HuH-7 (cell line): ENCODE measurements at places on chromosomes 12 and 14.

DNA sequence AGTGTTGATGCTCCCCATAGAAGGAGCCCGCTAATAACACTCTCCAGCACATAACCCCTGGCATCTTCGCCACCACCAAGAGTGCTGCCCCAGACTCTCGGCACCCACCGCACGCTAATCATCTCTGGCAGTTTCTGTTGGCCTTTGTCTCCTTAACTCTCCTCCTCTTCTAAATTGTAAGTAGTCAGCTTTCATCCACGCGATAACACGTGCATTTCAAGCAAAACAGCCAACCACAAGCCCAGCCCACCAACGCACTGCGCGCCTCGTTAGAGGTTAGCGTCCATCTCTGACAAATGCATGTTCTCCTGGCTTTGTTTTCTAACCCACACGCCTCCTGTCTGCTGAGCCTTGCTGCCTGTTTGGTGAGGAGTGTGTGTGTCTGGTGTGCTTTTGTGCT, 61.1 kb upstream of the RIN3 start:
- no peak for DNase-seq

DNA sequence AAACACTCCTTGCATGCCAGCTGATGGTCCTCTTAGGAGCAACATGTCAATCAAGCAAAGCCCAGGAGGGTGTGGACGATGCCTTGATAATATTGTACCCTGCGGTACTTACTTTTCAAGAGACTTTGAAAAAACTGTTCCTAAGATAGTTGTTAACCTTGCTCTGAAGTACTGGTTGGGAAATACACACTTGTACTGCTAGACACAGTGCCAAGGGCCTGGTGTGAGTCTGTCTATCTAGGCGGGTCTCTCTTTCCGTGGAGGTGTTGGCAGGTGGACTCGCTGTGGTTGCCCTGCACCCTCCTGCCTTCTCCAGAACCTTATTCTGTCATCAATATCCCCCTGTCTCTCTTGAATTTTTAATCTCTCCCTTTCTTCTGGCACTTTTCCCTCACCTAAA, 189.4 kb downstream of the NRXN3 start:
- DNase-seq = no peak

GRCh38 chr14:90675399-90675798, 140.8 kb downstream of the TTC7B start:
- no peak for DNase-seq

GRCh38 chr12:130712346-130713065, 3.6 kb downstream of the RIMBP2 start:
- no peak for DNase-seq

DNA sequence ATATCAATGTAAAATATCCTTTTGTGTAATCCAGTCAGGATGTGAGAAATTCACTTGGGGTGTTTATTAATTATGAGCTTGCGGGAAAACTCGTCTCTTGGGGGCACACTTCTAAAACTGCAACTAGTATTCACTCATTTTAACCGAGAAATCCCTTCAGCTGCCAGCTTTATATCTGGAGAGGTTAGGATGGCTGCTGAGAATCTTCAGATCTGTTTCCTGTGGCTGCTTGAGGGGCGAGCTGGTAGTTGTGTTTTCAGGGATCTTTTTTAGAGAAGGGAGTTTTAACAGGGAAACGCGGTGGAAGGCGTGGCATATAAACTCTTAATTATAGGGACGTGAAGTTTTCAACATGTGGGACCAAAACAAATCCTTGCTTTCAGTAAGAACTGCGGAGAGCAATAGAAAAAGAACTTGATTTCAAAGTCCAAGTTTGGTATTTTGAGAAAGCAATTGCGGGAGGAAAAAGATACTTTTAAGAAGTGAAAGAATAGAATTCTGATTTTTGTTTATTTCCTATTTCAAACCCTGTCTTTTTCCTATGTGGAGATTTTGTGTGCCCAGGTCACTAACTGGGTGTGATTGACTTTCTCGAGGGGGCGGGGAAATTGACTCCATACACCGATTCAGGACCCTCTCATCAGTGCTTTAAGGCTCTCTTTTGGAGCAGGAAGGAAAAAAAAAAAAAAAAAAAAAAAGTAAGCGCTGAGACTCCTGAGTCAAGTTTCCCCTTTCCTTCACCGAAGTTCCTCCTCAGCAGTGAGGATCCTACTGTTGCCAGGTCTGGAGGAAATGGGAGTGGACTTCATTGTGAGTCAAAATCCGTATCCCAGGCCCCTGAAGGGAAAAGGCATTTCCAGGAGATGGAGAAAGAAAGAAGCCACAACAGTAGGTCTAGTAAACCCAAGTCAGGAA, 1.1 kb downstream of the PPFIBP1 start:
- no peak for DNase-seq

- no peak for DNase-seq
Measured at GRCh38 chr14:50520947-50521815, 11.2 kb downstream of the MAP4K5 start.

GRCh38 chr14:94903883-94904282, 134.0 kb upstream of the GSC start:
- DNase-seq = no peak

GRCh38 chr12:41277100-41277945, 89.2 kb downstream of the PDZRN4 start:
- DNase-seq = peak; percentile 7

- DNase-seq = peak; percentile 14
Measured at GRCh38 chr12:23757541-23757962, 191.9 kb downstream of the SOX5 start.

DNA sequence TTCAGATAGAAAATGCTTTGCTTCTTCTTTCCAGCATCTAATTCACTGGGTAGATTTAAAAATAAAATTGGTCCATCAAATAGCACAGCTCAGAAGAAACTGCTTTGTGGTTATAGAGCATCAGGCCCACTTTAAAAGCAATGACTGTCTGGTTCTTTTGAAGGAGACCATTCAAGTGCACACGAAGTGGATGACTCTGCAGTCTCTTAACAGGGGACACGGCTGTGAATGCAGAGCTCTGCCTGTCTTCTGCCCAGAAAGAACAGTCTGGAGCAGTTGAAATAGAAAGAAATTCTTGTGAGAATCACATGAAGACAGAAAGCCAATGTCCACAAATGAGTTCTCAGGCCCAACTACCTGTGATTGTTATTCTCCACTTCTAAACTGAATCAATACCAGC, 138.7 kb upstream of the PLEKHA5 start:
- DNase-seq = no peak

DNA sequence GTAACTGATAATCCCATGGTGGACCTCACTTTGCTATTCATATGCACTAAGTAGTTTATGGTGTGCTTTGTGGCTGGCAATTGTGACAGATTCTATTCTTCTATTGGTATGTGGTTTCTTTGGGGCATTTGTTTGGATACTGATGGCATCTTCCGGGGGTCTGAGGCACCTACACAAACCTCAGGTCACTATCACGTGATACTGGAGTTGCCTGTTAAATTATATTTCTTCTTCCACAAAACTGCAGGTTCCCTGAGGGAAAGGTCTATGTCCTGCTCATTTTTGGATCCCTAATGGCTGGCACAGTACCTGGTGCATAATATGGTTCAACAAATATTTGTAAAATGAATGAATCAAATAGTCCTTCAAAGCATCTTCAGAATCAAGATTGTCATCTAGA, 49.5 kb upstream of the HELB start:
- no peak for DNase-seq

DNA sequence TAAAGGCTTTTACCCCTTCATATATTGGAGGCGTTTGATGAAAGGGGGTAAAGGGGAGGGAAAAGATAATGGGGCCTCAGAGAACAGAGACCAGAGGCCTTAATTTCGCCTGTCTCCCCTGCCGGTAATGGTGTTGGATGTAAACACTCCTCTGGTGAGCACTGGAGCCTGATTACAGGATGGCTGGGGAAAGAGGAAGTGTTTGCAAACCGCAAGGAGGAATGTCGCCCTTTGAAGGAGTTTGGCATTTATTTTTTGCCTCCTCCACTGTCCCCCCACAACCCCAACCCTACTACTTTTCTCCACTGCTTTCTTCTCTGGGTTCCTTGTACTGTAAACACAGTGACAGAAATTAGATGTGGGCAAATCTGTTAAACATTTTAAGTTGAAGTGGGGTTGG, 211.9 kb upstream of the TBX3 start:
- DNase-seq = no peak

DNA sequence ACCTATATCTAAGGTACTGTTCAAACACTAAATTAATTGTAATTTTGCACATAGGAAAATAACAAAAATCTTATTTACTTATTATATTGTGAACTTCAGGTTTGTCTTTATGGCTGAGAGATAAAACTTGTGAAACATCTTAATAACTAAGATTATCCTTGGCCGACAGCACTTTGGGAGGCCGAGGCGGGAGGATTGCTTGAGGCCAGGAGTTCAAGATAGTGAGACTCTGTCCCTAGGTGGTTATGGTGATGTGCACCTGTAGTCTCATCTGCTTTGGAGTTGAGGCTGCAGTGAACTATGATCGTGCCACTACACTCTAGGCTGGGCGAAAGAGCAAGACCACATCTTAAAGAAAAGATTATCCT, 22.6 kb downstream of the DIP2B start:
- DNase-seq = no peak

GRCh38 chr14:80637756-80638619, 303.6 kb downstream of the CEP128 start:
- no peak for DNase-seq

- no peak for DNase-seq
Measured at GRCh38 chr12:93092649-93092945, 163.5 kb upstream of the EEA1 start.

DNA sequence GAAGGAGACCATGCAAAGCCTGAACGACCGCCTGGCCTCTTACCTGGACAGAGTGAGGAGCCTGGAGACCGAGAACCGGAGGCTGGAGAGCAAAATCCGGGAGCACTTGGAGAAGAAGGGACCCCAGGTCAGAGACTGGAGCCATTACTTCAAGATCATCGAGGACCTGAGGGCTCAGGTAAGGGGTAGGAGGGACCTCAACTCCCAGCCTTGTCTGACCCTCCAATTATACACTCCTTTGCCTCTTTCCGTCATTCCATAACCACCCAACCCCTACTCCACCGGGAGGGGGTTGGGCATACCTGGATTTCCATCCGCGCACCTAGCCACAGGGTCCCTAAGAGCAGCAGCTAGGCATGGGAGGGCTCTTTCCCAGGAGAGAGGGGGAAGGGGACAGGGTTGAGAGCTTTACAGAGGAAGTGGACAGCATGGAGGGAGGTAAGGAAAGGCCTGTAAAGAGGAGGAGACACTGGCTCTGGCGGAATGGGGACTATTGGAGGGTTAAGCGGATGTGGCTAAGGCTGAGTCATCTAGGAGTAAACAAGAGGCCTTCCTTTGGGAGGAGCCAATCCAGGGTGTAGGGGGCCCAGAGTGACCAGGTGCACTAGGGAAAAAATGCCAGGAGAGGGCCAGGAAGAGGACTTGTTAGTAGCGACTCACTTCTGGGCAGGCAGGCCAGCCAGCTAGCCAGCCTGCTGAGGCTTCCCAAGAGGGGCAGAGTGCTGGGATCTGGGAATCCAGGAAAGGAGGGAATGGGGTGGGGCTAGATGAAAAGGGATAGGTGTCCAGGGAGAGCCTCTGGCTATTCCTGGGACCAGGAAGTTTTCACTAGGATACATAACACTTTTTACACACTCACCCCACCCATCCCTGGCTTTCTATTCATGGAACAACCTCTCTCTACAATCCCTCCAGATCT, 754 bp downstream of the KRT18 start:
- DNase-seq = peak; percentile 89

DNA sequence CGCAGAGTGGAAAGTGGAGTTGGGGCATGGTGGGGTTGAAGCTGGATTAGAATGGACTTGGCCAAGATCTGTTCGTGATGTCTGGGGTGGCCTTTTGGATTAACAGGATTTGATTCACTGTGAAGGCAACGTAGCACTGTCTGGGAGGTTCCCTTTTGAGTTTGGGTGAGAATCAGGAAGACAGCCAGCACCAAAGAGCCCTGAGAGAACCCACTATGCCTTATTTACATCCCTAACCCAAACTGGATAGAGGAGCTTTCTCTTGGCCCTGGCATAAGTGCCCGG, 269.6 kb downstream of the ZFP36L1 start:
- no peak for DNase-seq

GRCh38 chr12:116294454-116295165, 17.1 kb upstream of the MED13L start:
- no peak for DNase-seq

- no peak for DNase-seq
Measured at GRCh38 chr14:97944380-97944779, 1147.2 kb downstream of the VRK1 start.

DNA sequence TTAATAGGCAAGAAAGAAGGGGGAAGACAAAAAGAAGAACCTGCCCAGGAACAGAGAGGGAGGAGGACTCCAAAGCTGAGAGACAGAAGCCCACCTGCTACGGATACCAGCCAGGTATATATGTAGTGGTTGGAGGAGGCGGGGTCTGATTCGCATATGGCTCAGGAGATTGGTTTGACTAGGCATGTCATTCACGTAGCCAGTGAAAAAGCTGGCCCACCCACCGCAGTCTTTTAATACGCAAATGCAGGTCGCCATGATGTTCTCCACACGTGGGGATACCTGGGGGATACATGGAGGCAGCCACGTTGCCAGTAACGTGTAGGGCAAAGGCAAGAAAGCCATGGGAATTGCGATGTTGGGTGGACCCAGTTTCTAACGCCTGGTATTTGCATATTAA, 73.2 kb downstream of the NTS start:
- DNase-seq = no peak

- DNase-seq = no peak
Measured at GRCh38 chr12:55716582-55716957, 724 bp downstream of the BLOC1S1 start.

- DNase-seq = no peak
Measured at GRCh38 chr14:50395448-50395847, 1.2 kb downstream of the CDKL1 start.

DNA sequence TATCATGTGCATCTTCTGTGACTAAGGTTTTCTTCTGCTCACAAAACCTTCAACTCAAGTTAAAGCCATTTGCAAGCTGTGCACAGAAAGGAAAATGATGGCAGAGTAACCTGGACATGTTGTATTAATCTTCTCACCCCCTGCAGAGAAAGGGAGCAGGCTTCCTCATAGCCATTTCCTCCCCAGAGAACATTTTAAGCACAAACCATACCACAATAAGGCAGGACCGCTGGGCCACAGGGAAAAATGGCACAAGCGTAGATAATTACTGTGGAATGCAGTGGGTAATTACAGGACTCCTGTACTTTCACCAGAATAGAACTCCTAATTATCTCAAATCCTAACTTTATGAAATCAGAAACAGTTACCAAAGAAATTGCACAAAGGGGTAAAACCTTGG, 215.7 kb downstream of the KIF21A start:
- no peak for DNase-seq
